Hypothalamus (tissue), 51 donors: ENCODE measurements at places on chromosomes 13 and 19.

GRCh38 chr13:113924184-113924901 lies 49.5 kb downstream of the C13orf46 start:
- DNase-seq, result no peak

DNA sequence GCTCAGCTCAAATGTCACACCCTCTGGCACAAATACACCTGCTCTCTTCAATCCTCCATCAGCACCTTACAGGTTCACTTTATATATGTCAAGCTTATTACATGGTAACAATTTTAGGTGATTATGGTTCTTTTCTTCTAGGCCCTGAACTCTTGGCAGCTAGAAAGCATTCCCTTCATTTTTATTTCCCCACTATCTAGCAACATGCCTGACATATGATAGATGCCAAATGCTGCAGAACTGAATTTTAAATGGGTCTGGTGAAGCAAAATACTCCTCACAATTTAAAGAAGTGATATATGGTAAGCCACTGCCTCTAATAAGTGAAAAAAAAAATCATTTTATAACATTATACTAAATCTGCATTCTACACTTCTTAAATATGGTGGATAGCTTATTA lies 95.2 kb downstream of the USP12 start:
- DNase-seq, result no peak

- no peak for DNase-seq
Measured at GRCh38 chr19:49755956-49756355, 7.2 kb downstream of the TSKS start.

DNA sequence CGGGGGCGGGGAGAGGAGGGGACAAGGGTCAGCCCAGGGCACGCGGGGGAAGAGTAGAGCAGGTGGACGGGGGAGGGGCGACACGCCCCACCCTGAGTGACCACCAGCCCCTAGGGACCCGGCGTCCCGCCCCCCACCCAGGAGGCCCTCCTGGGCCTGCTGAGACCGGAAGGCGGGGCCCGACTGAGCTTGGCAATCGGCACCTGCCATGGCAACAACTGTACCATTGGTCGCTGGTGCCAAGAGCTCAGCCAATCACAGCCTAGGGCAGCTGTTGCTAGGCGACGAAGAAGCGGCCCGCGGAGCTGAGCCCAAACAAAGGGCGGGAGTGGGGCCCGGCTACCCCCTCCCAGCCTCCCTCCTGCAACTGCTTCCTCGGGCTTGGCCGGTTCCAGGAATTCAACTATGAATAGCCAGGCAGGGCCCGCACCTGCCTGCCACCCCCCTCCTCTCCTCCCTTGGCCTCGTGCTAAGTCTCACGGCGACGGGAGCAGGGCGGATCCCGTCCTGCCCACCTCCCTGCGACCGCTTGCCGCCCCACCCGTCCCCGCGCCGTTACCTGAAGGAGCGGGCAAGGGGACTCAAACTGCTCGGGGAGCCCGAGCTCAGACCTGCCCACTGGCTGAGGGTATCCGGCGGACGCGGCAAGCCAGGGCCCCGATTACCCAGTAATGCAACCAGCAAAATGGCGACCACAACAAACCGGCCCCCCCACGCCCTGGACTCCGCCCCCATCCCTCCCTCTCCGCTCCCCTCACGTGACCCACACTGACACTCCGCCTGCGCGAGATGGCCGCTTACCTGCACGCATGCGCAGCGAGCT lies at the start of gene DYRK1B:
Gene DYRK1B (minus strand): TSS at position 699 of the 823 bp plus-strand sequence. CDS start 2,295 bp downstream, outside the sequence.
- peak; percentile 93 for DNase-seq

DNA sequence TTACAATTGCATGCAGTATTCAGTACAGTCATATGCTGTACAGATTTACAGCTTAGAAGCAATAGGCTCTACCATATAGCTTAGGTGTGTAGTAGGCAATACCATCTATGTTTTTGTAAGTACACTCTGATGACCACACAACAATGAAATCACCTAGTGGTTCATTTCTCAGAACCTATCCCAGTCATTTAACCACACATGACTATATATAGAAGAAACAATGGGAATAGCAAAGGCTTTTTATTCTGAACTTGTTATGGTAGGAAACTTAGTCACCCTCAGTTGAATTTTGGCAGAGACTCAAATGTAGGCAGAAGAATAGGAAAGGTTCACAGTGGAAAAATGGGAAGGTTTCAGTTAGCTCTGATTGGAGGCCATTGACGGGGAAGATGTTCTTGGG lies 1075.1 kb upstream of the MIR17HG start:
- DNase-seq, result no peak

- DNase-seq, result no peak
Measured at GRCh38 chr13:99873141-99873540, 98.4 kb downstream of the ZIC5 start.

DNA sequence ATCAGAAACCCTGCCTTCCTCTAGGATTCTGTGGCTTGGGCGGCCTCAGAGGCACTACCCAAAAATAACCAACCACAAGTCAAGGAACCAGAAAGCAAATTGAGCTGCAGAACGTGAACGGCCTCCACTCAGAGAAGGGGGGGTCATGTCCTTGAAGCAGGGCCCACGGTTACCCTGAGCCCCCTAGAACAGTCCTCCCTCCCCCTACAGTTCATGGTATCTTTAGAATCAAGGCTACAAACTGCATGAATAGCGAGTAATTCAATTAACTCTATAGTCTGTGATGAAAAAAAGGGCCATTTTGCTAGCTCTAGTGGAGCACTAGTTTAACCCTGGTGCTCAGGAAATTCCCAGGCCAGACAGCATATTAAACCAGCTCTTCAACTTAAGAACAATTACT lies 79.0 kb upstream of the ZNF507 start:
- no peak for DNase-seq

DNA sequence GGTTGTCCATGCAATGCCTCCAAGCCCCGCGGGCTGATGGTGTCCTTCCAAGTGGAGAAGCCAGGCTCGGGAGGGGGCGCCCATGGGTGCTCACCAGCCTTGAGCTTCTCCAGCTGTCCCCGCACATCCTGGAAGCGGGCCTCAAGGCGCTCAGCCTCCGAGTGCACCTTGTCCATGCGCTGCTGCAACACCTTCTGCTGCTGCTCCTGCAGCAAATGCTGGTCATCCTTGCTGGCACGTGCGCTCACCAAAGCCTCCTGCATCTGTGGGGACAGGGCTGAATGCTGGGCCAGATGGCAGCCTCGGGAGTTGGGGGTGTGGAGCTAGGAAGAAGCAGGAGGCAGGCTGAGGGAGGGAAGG lies 22.8 kb upstream of the EMP3 start:
- no peak for DNase-seq

DNA sequence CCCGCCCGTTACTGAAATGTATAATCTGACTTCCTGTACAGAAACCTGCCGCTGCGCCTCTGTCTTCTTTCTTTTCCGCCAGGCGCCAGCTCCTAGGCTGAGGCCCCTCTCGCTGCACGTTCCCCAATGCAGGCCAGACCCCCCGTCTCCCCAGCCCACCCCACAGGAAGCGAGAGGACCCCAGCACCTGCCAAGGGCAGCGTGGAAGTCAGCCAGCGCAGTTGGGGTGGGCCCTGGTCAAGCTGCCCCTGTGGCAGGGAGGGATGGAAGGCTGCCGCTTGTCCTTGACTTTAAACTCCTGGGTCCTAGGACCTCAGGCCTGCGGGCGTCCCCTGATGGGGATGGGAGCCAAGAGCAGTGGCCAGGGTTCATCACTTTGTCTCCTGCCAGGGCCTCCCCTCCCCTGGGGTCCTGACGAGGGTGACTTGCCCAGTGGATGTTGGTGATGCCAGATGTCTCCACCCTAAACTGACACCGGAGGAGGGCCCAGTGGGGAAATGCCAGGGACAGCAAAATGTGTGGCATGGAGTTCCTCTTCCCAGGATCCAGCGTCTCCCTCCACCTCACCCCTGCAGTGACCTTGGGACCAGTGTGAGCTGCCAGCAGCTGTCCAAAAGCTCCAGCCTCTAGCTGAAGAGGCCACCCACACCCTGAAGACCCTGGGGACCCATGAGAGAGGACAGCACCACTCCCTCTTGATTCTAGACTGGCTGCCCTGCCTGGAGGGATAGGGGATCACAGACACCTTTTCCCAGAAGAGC lies 8.5 kb upstream of the MARCHF2 start:
- DNase-seq, result no peak

- no peak for DNase-seq
Measured at GRCh38 chr19:12272980-12273901, 21.4 kb downstream of the ZNF44 start.

GRCh38 chr13:105670179-105670990 lies 865.1 kb downstream of the EFNB2 start:
- DNase-seq, result no peak

- no peak for DNase-seq
Measured at GRCh38 chr13:109700176-109700575, 86.2 kb downstream of the IRS2 start.

GRCh38 chr13:61463024-61463423 lies 47.4 kb upstream of the PCDH20 start:
- DNase-seq, result no peak

DNA sequence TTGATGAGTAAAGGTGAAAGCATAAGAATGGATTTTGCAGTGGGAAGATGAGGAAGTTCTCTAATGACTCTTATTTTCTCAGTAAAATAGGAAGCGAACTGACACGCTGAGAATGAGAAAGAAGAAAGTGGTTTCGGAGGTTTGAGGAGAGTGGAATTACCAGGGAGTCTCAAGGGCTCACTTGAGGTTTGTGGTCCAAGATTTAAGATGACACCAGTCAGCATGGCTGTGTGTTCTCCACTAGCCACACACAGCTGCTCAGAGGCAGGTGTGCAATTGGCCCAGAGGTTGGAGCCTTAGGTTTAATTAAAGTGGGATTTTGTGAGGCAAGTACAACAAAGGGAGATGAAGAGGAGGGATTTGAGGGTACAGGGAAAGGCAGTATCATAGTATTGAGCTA lies 99.6 kb upstream of the NBEA start:
- DNase-seq, result no peak

- DNase-seq, result no peak
Measured at GRCh38 chr19:4523306-4524110, 5.2 kb upstream of the PLIN4 start.

GRCh38 chr19:47657719-47658118 lies 48.8 kb downstream of the BICRA start:
- no peak for DNase-seq

DNA sequence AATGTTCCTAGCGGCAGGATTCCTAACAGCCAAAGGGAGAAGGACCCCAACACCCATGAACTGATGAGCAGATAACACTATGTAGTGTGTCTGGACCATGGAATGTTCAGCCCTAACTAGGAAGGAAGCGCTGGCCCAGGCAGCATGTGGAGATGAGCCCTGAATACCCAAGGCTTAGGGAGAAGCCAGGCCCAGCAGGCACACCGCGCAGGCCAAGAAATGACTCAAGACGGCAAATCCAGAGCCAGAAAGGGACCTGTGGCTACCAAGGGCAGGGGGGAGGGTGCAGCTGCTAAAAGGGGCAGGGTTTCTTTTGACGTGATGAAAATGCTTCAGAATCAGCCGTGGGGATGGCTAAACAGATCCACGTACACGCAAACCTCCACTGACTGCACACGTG lies 20.7 kb upstream of the TINCR start:
- peak; percentile 19 for DNase-seq

DNA sequence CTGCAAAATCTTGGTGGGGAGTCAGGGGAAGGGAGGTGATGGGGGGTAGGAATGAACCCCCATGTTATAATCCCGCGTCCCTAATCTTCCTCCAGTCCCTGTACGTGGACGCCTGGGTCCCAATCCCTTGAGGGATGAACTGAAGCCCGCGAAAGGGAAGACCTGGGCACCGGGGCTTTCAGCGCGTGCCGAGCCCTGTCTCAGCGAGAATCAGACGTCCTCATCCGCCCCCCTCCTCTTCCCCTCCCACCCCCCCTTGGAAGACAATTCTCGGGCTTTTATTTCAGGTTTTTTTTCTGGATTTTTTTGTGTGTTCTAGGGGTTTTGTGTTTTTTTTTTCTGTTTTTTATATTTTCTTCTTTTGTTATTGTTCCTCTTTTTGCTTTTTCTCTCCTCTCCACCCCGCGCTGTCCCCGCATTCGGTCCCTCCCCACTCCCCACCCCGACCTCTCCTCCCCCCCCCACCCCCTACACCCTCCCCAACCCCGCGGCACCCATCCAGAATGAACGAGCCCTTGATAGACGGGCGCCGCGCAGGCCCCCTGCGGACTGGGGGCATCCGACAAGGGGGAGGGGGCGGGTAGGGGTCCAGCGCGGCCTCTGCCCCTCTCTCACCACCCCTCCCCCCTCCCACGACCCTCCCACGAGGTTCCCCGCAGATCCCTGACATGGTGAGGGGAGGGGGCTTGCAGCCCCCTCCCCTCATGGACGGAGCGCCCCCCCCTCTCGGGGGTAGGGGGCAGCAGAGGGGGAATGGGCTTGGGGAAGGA lies 10.3 kb downstream of the C19orf81 start:
- no peak for DNase-seq

GRCh38 chr13:109764470-109765291 lies 21.7 kb downstream of the IRS2 start:
- peak; percentile 59 for DNase-seq

DNA sequence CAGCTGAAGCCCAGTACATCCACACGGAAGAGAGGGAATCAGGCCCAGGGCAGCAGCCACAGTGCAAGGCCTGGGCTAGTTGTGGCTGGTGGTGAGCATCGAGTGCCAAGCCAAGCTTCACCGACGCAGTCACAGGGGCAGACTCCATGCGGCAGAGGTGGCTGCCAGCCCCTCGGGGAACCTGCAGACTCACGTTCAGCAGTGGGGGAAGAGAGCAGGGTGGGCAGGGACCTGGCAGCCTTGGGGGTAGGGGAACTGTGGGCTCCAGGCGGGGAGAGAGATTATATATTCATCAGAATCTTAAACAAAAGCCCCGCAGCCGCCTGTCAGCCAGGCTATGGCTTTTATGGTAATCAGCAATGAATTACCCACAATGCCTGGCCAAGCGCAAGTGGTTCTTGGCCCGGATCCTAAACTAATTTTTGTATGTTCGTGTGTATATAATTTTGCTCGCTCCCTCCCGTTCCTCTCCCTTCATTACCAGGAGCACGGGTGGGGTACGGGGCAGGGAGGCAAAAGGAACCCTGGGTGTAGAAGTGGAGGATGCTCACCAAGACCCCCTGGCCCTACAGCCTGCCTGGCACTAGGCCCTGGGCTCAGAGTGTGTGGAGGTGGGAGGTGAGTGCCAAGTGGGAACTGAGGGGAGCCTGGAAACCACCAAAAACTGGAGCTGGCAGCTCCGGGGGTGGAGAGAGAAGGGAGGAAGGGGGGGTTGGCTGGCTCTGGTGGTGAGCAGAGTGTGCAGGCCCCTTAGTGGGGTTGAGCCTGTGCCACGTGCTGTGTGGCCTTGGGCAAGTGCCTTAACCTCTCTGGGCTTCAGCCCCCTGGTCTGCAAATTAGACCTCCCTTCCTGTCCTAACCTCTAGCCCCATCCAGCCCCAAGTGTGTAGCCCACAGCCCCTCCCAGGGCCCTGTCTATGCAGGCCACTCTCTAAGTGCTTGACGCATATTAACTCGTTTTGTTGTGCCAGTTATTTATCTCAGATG lies 31.9 kb downstream of the PTPRS start:
- DNase-seq, result peak; percentile 75

- DNase-seq, result no peak
Measured at GRCh38 chr19:35833972-35834371, 18.3 kb downstream of the NPHS1 start.

GRCh38 chr13:22232186-22232585 lies 561.3 kb downstream of the FGF9 start:
- DNase-seq, result no peak

DNA sequence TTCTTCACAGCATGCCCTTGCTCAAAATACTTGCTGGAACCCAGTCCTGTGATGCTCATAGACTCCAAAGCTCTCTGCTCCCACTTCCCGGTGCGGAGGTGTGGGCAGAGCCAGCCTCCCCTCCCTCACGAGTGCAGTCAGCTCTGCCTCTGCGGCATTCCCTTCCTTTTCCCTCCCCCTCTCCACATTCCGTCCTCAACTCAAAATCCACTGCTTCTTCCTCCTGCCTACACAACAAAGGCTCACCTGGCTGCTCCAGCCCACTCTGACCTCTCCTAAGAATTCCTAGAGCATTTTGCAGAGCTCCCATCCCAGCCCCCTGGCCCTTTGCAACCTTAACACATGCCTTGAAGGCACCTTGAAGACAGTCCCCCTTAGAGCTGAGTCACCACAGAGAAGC lies 527.9 kb downstream of the MYO16 start:
- no peak for DNase-seq
